Stimulated activated CD8-positive, alpha-beta memory T cell treated with anti-CD3 and anti-CD28 coated beads, Interleukin-4, amount 100 ng/mL, for 1 hour (primary cell): ENCODE measurements at places on chromosomes 3 and 15.

- no peak for DNase-seq
These were observed 17.0 kb downstream of the PIK3CB start for GRCh38 chr3:138817695-138818094.

- no peak for DNase-seq
These were observed 1.2 kb upstream of the GPR176 start for GRCh38 chr15:39921274-39921638.

- no peak for DNase-seq
These were observed 51.0 kb downstream of the NR1D2 start for GRCh38 chr3:23996095-23996524.

- no peak for DNase-seq
These were observed 163.9 kb downstream of the SMAD6 start for GRCh38 chr15:66865622-66866611.

DNA sequence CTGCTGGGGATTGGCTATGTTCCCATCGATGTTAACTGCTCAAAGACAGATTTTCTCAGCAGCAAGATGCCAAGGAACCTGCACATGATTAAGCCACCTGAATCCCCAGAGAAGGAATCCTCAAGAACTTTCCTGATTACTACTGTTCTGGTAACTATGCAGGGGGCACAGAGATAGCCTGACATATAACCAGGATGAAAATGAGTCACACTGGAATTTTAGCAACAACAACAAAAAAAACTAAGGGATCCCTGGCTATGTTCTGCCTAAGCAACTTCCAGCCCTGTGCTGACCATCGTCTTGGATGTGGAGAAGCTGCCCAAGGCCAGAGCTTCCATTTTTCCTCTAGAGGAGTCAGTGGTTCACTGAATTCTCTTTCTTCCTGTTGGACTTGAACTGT lies 13.8 kb downstream of the RIOX2 start:
- DNase-seq = no peak

GRCh38 chr3:185667574-185667973 lies 81.5 kb downstream of the SENP2 start:
- DNase-seq = no peak

DNA sequence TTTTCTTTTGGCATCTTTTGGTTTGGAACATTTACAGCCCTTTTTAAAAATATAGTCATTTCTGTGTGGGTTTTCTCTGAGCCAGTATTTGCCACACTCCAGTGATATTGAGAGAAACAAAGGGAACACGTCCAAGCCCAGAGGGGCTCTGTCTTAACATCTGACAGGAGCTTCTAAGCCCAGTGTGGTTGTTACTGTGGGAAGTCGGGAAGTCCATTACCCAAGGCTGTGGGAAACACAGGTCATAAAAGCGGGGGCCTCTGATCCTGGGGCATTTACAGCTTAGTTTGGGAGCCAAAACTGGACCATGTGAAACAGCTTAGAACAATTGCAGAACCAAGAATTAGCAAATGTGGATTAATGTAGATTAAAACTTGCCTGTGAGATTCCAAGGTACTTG lies 123.0 kb downstream of the PTPRG start:
- DNase-seq = no peak

- DNase-seq = no peak
These were observed 53.5 kb upstream of the KPNA4 start for GRCh38 chr3:160618878-160619277.

DNA sequence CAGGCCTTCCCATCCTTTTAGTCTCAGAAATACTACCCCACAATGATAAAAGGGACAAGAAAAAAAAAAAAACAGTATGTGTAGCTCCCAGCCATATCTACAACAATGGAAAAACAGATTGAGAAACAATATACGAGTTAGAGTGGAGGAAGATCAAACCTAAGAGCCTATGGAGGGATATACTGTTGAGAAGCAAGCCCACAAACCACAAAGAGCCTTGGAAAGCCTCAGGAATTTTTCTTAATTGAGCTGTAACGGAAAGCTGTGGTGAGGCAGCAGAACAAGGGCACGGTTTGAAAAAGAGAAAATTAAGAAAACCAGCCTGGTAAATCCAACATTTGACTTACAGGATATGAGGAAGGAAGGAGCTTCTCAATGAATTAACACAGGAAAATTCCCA lies 21.4 kb downstream of the KPNA1 start:
- DNase-seq = no peak
